ENCODE measurements at places on chromosomes 2 and 18. TPM values are rescaled to one million over a fixed set of nuclear protein-coding genes. Genes with fewer than 3 reads are reported as not detected.

GRCh38 chr2:27857417-27858172 is 32.6 kb downstream of the RBKS start:
- DNase-seq = no peak

- DNase-seq = no peak
Observed at GRCh38 chr2:55395724-55396605, 23.7 kb downstream of the CCDC88A start.

DNA sequence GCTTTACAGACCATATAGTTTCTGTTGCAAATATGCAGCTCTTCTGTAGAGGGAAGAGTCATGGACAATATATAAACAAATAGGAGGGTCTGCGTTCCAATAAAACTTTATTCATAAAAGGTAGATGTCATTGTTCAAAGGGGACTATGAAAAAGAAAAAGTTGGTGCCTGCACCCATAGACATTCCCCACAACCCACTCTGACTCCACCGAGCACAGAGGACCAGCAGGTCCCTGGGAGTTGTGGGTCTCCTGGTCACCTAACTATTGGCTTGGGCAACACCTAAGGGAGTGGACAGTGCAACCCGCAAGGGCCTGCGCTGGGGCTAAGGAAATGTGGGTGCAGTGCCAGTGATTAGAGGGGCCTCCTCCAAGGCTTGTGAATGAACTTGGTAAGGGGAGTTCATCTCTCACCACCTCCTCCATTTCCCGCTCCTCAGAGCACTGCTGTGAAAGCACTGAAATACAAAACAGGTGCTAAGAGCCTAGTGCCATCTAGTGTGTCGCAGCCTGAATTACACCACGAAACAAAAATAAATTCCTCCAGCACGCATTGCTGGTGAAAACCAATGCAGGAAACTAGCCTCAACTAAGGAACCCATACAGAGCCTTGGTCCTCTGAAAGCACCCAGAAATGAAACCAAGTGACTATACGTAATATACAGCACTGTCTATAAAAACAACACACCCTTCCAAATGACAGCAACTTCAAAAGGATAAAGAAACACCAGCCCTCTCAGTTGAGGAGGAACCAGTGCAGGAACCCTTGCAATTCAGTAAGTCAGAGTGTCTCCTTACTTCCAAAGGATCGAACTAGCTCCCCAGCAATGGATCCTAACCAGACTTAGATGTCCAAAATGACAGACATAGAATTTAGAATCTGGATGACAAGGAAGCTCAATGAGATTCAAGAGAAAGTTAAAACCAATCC is 166.6 kb downstream of the RNF144A start:
- DNase-seq = peak; percentile 70

Gene LINC00305
- not detected for total RNA-seq

Gene DOK6
- total RNA-seq = 2.4 TPM
